NCI-H1092 (cell line): ENCODE measurements at places on chromosomes 16 and 17.
A peak's percentile ranks its signal among the peaks of the same experiment; 100 is the strongest.

- DNase-seq, result peak; percentile 67
Measured at GRCh38 chr16:51763072-51763661, 612.1 kb upstream of the SALL1 start.

DNA sequence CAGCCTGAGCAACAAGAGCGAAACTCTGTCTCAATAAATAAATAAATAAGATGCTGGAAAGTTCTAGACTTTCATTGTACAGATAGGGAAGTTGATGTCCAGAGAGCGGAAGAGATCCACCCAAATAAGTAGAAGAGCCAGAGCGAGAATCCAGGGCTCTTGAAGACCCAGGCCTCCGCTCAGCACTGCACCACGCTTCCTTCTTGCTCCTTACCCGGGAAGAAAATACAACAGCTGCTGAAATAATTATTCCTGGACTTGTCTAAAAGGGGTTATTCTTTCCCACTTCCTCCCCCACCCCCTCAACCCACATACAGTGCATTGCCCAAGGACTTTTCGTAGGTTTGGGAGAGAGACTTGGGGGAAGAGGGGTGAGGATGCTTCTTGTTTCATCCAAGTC is 26.7 kb downstream of the CDK5RAP3 start:
- DNase-seq, result no peak

DNA sequence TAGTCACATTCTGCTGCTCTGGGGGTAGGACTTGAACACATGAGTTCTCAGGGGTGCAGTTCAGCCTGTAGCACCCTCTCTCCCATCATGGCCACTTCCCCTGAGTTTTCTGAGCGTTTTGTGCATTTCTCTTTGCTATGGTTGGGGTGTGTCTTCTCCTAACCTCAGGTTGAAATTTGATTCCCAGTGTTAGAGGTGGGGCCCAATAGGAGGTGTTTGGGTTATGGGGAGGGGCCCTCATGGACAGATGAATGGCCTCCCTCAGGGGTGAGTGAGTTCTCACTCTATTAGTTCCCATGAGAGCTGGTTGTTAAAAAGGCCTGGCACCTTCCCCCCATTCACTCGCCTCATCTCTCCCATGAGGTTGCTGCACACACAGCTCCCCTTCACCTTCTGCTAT is 101.1 kb downstream of the FOXL1 start:
- DNase-seq, result no peak

DNA sequence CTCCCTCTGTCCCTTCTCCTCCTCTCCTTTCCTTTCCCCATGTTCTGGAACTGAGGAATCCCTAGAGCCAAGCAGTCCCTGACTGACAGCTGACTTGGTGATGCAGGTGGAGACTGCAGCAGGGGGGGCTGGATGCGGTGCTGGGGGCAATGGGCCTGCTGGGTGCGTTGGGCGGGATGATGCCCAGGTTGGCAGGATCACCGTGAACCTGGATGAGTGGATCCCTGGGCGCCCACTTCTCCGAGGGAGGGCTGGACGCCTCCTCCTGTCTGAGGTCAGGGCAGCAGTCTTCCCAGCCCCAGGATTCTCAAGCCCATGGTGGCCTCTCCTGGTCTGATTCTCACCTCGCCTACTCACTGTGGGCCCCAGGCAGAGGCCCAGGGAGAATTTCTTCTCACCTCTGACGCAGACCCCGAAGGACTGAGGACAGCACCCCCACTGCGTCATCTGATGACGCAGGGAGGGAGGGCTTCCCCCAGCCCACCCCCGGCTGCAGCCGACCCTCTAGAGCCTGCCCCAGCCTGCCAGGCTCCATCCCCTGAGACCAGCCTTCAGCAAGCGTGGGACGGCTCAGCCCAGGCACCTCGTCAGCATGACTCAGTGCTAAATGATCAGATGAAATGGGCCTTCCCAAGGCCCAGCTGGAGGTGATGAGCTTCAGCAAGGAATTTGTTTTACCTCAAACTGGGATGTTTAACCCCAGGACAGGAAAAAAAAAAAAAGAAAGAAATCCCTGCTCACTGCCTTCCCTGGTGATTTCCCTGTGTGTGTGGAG is 188.0 kb upstream of the TNRC6C start:
- DNase-seq, result no peak

- no peak for DNase-seq
Measured at GRCh38 chr17:33523577-33523981, 230.5 kb upstream of the ASIC2 start.

DNA sequence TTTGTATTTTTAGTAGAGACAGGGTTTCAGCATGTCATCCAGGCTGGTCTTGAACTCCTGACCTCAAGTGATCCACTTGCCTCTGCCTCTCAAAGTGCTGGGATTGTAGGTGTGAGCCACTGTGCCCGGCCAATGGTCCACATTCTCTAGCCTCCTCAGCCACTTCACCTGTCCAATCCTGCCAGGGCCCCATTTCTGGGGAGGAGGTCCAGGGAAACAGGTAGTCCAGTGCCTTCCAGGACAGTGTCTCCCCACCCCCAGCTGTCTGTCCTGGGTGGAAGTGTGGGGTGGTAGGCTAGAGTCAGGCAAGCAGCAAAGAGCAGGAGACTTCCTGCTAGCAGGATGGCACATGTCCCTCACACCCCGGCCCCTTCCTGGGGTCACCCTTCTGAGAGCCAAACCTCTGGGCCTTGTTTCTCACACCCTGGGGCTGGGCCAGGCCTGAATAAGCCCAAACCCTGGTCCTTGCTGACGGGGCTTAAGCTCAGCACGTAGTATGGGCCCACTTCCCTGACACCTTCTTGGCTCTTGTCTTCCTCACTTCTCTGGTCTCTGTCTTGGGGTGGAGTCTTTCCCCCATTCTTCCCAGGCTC is 5.0 kb downstream of the FHOD1 start:
- no peak for DNase-seq

DNA sequence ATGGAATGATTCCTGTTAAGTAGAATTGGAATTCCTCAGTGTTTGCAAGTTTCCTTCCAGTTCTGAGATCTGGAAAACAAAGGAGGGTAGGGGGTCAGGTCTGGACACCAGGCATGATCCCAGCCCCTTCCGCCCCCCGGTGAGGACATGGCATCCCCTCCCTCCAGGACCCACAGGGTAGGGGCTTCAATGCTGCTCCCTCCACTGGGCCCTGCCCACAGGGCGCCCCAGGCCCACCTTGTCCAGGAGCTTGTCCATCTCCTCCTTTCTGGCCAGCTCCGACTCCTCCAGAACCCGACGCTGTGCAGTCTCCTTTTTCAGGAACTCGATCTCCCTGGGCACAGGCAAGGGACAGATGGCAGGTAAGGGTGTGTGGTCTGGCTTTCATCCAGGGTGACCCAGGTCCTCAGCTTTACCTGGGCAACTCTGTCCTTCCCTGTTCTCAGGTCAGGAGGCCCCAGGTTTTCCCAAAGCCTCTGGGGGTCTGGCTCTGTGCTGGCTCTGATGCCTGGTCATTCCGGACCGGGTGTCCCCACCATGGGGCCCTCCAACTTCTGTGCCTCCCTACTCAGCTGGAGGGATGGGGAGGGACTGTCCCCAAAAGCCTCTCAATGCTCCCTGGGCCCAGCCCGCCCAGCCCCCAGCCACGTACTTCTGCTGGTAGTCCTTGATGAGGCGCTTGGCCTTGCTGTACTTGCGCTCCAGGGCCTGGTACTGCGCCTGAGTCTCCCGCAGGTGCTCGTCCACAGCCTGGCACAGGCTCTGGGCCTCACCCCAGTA is 5.5 kb upstream of the SAMD14 start:
- DNase-seq, result no peak

DNA sequence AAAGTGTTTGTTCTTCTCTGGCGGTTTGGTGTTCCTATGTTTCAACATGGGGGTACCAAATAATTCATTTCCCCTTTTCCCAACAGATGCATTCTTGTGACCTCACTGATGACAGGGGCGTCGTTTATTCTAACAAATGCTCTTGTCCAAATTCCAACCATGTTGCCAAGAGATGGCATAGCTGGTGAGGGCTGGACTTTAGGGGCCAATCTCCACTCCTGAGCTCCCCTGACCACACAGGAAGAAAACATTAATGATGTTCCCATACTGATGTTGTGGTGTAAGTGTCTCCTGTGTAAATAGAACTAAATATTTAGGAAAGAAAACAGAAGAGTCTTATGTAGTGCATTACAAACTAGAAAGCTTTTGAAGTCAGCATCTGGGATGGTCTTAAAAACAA is 431.6 kb downstream of the CDH13 start:
- DNase-seq, result no peak
